ENCODE measurements at places on chromosomes 1 and 21.

DNA sequence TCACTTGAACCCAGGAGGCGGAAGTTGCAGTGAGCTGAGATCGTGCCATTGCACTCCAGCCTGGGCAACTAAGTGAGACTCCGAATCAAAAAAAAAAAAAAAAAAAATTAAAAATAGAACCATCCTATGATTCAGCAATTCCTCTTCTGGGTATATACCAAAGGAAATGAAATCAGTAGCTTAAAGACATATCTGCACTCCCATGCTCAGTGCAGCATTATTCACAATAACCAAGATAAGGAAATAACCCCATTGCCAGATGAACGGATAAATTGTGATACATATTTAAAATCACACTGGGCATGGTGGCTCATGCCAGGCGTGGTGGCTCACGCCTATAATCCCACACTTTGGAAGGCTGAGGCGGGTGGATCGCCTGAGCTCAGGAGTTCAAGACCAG, 23.8 kb downstream of the ALDH9A1 start:
- DNase-seq = no peak

GRCh38 chr1:48261881-48262400, 39.4 kb downstream of the SLC5A9 start:
- no peak for DNase-seq

GRCh38 chr1:94772845-94773244, 47.3 kb upstream of the SLC44A3 start:
- DNase-seq = no peak

DNA sequence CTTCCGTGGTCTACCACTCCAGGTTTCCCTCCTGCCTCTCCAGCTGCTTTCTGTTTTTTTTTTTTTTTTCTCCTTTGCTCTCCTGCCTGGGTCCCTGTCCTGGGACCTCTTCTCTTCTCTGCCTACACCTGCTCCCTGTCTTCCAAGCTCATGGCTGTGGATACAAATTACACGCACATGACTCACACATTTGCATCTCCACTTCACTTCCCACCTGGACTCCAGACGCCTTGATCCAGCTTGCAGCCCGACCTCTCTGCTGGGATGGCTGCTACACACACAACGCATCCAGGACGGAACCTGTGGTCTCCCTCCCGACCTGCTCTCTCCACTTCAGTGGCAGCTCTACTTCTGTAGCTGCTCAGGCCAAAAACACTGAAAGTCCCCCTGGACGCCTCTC, 44.4 kb upstream of the B3GALT5 start:
- no peak for DNase-seq

GRCh38 chr1:189983166-189983890, 494.3 kb downstream of the BRINP3 start:
- no peak for DNase-seq
